ENCODE measurements at places on chromosomes 6 and 20.

GRCh38 chr6:157785636-157786035 is 37.4 kb upstream of the SNX9 start:
- DNase-seq, result no peak

DNA sequence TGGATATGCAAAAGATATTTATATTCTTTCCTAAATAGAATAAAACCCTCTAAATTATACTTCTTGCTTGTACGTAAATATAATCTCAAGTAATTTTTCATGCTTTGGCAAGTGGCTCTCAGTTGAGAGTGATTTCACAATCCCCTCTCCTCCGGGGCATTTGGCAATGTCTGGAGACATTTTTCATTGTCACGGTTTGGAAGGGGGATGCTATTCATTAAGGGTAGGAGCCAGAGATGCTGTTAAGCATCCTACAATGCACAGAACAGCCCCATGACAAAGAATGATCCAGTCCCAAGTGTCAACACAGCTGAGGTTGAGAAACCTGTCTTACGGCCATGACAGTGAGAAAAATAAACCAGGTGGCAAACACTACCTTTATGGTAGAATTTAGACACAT is 75.7 kb downstream of the AGPAT4 start:
- no peak for DNase-seq

DNA sequence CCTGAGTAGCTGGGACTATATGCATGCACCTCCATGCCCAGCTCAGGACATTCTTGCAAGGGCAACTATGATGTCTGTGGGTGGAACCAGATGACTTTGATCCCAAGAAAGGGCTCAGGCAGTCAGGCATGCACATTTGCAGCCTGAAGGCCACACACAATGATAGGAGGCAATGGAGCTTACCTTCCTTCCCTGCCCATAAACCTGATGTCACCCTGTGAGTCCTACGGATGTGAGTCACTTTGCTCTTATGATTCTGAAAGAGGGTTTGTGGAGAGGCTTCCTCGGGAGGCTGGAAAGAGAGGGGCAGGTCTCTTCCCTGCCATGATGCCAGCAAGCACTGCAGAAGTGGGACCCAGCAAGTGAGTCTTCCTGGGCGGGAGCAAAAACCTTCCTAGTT is 202.4 kb downstream of the LY86 start:
- no peak for DNase-seq

GRCh38 chr6:22079783-22080182 is 217.1 kb downstream of the PRL start:
- no peak for DNase-seq

DNA sequence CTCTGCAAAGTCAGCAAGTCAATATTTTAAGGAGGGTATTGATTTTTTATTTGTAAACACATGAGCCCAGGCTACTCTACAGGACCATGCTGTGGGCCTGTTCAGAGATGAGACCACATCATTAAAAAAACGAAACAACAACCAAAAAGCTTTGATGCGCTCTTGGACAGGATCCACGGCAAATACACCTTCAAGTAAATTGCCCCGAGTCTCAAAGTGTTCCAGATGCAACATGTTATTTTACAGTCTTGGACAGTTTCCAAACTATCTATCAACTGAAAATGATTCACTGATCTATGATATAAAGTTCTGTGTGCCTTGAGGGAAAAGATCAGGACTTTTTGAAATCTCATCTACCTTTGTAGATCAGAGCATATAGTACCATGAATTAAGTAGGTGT is 25.8 kb upstream of the CARMIL1 start:
- no peak for DNase-seq

DNA sequence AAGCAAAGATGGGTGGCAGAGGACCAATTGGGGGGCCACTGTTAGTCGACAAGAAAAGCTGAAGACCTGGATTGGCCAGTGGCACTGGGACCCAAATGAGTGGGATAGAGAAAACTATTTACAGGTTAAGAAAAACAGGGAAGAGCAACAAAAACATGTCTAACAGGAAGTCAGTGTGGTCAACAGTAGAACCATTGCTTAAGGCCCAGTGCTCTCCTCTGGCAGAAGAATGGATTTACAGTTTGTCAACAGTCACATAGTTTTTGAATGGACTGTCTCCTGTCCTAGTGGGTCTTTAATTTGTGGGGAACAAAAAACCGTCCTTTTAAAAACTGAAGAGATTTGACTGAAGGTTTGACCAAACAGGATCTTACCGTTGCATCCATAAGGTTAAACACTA is 12.1 kb upstream of the WTAP start:
- no peak for DNase-seq

DNA sequence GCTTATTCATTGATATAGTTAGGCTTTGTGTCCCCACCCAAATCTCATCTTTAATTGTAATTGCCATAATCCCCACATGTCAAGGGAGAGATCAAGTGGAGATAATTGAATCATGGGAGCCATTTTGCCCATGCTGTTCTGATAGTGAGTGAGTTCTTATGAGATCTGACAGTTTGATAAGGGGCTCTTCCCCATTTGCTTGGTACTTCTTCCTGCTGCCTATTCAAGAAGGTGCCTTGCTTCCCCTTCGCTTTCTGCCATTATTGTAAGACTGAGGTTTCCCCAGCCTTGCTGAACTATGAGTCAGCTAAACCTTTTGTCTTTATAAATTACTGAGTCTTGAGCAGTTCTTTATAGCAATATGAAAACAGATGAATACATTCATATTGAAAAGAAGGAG is 45.6 kb downstream of the CENPW start:
- no peak for DNase-seq

GRCh38 chr6:138596126-138596525 is 96.8 kb upstream of the NHSL1 start:
- no peak for DNase-seq

GRCh38 chr20:16260911-16261310 is 312.3 kb downstream of the KIF16B start:
- DNase-seq, result no peak

DNA sequence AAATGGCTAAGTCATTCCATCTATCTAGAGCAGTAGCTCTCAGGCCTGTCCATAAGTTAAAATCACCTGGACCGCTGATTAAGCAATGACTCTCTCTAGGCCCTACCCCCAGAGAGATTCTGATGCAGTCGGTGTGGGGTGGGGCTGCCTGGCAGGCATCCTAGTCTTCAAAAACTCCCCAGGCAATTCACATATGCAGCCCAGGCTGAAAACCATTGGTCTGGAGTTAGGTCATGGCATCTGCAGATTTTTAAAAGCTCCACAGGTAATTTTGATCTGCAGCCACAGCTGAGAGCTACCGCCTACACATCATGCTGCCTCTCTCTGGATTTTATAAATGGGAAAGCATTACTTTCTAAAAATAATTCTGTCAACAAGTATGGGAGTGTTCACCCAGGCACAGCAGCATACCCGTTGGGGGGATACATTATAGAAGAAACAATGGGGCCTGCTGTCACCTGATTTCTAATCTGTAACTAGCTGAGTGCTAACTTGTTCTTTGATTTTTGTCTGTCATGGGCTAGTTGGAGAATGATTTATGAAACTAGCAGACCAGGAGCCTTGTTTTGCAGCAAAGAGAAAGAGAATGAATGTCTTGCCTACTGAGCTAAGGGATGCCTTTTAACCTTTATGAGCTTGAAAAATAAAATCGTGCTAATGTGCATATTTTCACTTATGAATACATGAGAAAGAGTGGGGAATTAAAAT is 44.1 kb upstream of the ATXN1 start:
- DNase-seq, result no peak

DNA sequence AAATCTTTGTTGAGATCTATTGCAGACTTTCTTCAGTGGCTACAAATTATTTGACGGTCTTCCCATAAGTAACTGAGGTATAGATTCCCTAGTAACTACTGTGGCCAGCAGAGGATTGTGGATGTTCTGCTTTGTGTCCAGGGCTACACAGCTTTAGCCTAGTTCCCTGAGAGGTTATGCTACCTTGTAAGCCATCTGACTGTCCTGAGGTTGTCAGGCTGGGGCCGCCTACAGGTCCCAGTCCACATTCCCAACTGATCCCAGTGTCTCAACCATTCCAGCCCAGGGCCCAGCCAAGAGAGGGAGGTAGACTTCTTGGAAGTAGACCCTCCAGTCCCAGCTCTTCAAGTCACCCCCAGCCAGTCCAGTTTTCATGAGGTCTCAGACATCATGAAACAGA is 57.7 kb downstream of the BANF2 start:
- DNase-seq, result no peak

GRCh38 chr6:7439228-7439627 is 49.6 kb downstream of the RIOK1 start:
- peak; percentile 1 for DNase-seq
